ENCODE measurements at places on chromosomes 4 and X. TPM values are rescaled to one million over a fixed set of nuclear protein-coding genes. Genes with fewer than 3 reads are reported as not detected.

Gene DCAF4L1
- polyA plus RNA-seq: not detected

Gene NALF2
- polyA plus RNA-seq: 0.23 TPM

Gene IL9R
- polyA plus RNA-seq: not detected

Gene PFKFB1
- 0.44 TPM for polyA plus RNA-seq

Gene ARHGAP6
- polyA plus RNA-seq: 2.4 TPM

Gene PPAT
- 0.60 TPM for polyA plus RNA-seq

Gene TRAM1L1
- polyA plus RNA-seq: 0.87 TPM

Gene FMR1NB
- not detected for polyA plus RNA-seq

Gene GPR143
- polyA plus RNA-seq: 0.70 TPM

Gene FAM9B
- polyA plus RNA-seq: not detected

Gene WWC2
- polyA plus RNA-seq: 1.2 TPM

Gene GJB1
- 12.6 TPM for polyA plus RNA-seq

Gene FRMPD4
- 0.22 TPM for polyA plus RNA-seq

Gene PPBP
- not detected for polyA plus RNA-seq

Gene UGT2B7
- 2.4 TPM for polyA plus RNA-seq

Gene MAOB
- 5.5 TPM for polyA plus RNA-seq

Gene GLRA2
- polyA plus RNA-seq: under 0.01 TPM

Gene RBM46
- not detected for polyA plus RNA-seq

Gene SPANXN3
- not detected for polyA plus RNA-seq

Gene PACRGL
- 10.6 TPM for polyA plus RNA-seq

Gene DGAT2L6
- not detected for polyA plus RNA-seq

Gene MAGEA6
- not detected for polyA plus RNA-seq

Gene G6PD
- polyA plus RNA-seq: 17.8 TPM

Gene CPE
- polyA plus RNA-seq: 5.4 TPM

Gene CCNA2
- 3.0 TPM for polyA plus RNA-seq

Gene C1QTNF7
- polyA plus RNA-seq: 2.4 TPM

Gene RNF212
- 0.60 TPM for polyA plus RNA-seq

Gene PAK3
- under 0.01 TPM for polyA plus RNA-seq

Gene RBMXL3
- polyA plus RNA-seq: not detected

Gene SSX4B
- not detected for polyA plus RNA-seq

Gene RBM47
- polyA plus RNA-seq: 148 TPM

Measured in sigmoid colon (tissue), 7 donors.